ENCODE measurements at places on chromosomes 7 and 10.

- no peak for DNase-seq
Measured at GRCh38 chr10:13518076-13518692, 10.6 kb downstream of the BEND7 start.

- no peak for DNase-seq
Measured at GRCh38 chr7:119392-120163, 72.8 kb upstream of the FAM20C start.

GRCh38 chr7:112594397-112594796 lies 113.6 kb downstream of the LSMEM1 start:
- DNase-seq = no peak

- no peak for DNase-seq
Measured at GRCh38 chr7:77627309-77627676, 69.0 kb upstream of the RSBN1L start.

GRCh38 chr10:104077663-104078151 lies 8.0 kb downstream of the COL17A1 start:
- DNase-seq = no peak
